Left hindlimb (tissue), 1 donor: ENCODE measurements at places on chromosomes 2 and 18.

DNA sequence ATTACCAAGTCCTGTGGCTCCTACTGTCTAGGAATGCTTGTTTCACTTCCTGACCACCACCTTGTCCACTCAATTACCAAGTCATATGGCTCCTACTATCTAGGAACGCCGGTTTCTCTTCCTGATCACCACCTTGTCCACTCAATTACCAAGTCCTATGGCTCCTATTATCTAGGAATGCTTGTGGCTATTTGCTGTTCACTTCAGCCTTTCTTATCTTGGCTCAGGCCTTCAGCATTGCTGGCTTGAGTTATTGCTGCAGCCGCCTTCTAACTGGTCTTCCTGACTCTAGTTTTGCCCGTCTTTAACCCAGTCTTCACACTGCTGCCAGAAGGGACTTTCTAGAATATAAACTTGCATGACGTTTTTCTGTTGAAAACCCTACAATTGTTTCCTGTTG is 82.5 kb upstream of the GAREM1 start:
- no peak for DNase-seq

DNA sequence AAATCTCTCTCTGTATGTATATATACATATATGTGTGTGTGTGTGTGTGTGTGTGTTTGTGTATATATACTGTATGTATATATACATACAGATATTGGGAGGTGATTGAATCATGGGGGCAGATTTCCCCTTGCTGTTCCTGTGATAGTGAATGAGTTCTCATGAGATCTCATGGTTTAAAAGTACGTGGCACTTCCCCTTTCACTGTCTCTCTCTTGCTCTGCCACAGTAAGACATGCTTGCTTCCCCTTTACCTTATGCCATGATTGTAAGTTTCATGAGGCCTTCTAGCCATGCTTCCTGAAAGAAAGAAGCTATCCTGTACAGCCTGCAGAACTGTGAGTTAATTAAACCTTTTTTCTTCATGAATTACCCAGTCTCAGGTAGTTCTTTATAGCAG is 18.8 kb upstream of the CCDC195 start:
- no peak for DNase-seq

DNA sequence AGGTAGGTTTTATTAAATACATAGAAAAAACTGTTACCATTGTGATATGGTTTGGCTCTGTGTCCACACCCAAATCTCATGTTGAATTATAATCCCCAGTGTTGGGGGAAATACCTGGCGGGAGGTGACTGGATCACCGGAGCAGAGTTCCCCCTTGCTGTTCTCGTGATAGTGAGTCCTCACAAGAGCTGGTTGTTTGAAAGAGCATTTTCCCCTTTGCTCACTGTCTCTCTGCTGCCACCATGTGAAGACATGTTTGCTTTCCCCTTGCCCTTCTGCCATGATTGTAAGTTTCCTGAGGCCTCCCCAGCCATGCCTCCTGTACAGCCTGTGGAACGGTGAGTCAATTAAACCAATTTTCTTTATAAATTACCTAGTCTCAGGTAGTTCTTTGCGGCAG is 352.7 kb upstream of the SLC39A10 start:
- no peak for DNase-seq

- DNase-seq, result no peak
These were observed 6.4 kb upstream of the SAG start for GRCh38 chr2:233301248-233301647.

- DNase-seq, result no peak
These were observed 241.5 kb downstream of the SATB2 start for GRCh38 chr2:199216253-199216652.

DNA sequence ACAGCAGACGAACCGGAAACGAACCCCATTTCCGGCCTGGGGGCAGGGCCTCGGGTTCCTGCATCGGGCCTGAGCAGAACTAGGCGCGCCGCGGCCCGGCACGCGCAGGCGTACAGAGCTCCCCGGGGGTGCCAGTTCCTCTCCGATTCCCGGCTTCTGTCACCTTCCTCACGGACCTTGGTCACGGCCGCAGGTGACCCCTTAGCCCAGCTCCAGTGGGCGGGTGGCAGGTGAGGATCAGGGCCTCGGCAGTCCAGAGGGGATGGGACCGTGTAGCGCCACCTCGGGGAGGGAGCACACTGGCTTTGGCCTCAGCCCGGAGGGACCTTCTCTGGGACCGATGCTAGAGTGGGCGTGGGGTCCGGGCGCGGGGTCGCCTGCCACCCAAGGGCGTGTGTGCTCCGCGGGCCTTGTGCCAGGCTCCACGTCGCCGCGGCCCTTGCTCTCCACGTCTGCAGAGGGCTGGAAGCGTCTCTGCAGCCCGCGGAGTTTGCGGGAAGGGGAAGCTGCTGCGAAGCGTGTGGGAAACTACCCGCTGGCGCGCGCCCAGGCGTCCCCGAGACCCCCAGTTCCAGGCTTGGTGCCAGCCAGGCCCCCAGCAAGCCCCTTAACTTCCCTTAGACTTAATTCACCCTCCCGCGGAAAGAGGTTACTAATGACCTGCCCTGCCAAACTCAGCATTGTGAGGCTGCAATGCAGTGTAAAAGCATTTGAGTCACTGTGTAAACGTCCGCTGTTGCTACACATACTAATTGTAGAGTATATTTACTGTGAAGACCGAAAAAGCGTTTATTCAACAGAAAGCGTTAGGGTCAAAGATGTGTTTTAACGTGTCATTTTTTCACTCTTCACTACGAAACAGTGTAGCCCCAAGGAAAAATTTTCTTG is at the start of gene TRAPPC12:
Gene TRAPPC12 (plus strand): TSS at position 48 of the 888 bp plus-strand sequence. CDS start 7,930 bp downstream, outside the sequence.
- peak; percentile 91 for DNase-seq

DNA sequence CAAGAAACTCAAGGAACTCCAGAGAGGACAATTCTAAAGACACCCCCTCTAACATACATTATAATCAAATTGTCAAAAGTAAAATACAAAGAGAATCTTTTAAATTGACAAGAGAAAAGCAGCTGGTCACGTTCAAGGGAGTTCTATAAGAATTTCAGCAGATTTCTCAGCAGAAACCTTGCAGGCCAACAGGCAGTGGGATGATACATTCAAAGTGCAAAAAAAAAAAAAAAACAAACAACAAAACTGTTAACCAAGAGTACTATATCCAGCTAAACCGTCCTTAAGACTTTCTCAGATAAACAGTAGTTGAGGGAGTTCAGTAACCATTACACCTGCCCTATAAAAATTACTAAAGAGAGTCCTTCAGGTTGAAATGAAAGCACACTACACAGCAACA is 33.9 kb downstream of the CCDC138 start:
- DNase-seq, result no peak

DNA sequence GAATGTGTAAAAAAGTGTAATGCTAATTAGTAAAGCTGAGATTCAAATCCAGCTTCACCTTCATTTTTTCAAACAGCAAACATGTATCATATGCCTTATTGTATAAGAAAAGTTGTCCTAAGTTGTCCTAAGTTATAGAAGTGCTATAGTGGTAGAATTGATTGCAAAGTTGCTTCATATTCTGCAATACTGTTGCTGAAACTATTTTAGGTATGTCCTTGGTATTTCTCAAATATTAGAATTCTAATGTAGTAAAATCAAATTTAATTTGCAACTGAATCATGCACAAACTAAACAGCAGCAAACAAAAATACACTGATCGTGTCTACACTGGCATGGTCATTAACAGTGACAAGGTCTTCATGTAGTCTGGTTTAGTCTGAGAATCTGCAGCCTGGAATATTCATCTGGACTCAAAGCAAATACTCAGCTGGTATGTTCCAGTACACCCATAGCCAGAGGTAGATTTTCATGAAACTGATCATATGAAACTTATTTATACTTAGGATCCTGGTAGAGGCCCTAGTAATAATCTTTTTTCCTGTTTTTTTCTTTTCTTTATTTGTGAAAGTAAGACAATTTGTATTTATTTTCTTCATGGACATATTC is 555.6 kb upstream of the ZEB2 start:
- no peak for DNase-seq

DNA sequence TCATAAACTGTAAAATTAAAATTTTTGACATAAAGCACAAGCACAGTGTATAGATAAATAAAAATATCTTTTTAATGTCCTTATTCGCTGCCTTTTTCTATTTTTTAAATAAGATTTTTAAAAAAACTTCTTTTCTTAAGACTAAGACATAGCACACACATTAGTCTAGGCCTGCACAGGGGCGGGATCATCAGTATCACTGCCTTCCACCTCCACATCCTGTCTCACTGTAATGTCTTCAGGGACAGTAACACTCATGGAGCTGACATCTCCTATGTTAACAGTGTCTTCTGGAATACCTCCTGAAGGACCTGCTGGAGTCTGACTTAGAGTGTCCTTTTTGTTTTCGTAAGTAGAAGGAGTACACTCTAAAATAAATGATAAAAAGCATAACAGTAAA is 33.0 kb downstream of the VAPA start:
- no peak for DNase-seq

DNA sequence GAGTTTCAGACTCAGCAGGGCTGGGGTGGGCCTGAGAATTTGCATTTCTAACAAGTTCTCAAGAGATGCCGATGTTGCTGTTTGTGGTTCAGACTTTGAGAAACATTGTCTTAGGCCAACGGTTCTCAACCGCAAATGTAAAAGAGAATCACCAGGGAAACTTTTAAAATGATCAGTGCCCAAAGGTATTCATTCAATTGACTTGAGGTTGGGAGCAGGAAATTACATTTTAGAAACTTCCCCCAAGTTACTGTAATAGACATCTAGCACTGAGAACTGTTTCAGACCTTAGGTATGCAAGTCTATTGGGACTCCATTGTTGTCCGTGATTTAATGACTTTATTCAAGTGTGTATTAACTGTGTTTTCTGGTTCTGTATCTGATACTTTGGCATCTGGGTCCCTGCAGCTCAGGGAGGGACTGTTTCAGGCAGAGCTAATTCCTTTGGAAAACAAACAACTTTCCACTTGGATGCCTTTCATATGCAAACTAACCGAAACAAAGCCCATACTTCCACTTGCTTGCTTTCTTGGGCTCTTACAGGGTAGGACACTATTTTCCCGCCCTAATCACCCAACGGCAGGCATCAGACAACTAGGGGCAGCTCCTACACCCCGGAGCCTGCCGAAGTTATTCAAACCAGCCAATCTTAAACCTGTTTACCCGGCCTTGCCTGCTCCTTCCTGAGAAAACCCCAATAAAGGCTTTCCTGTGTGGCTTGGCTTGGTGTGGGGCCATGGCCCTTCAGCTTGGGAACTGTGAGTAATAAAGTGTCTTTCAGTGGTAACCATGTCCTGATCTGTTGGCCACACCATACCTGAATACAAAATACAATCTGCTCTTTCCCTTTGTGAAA is 97.6 kb downstream of the POLE4 start:
- DNase-seq, result no peak

DNA sequence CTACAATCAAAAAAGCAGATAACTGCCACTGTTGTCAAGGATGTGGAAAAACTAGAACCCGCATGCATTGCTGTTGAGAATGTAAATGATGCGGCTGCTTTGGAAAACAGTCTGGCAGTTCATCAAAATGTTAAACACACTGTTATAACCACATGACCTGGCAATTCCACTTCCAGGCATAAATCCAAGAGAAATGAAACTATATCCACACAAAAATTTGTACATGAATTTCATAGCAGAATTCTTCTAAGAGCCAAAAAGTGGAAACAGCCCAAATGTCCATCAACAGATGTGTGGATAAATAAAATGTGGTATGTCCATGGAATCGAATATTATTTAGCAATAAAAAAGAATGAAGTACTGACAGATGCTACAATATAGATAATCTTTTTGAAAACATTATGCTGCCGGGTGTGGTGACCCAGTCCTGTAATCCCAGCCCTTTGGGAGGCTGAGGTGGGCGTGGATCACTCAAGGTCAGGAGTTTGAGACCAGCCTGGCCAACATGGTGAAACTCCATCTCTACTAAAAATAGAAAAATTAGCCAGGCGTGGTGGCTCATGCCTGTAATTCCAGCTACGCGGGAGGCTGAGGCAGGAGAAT is 32.0 kb downstream of the ERCC3 start:
- DNase-seq, result no peak
